Activated CD4-positive, CD25-positive, alpha-beta regulatory T cell treated with anti-CD3 and anti-CD28 coated beads, Interleukin-2, amount 50 U/mL, for 16 hours (primary cell): ENCODE measurements at places on chromosomes 3 and 15.

DNA sequence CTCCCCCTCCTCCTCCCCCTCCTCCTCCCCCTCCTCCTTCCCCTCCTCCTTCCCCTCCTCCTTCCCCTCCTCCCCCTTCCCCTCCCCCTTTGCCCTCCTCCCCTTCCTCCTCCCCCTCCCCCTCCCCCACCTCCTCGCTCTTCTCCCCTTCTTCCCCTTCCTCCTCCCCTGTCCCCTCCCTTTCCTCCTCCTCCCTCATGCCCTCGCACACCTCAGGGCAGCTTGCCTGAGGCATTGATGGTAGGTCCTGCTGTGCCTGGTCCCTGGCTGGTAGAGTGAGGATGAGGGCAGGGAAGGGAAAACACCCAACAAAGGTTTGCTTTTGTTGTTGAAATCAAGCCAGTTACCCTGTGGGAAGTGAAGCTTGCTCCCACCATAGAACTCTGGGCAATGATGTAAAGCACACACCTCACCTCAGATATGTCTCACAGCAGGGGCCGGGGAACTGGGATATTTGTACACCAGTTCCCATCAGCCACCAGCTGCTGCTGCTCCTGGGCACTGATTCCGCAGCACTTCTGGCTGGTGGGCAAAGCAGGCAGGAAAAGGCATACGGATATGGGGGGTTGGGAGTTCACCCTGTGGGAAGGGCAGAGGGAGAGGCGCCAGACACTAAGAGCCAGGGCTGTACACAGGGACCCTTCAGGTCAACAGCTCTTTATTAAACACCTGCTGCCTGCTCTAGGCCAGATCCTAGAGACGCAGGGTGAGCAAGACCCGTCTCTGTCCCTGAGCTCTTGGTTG lies 13.8 kb downstream of the ISG20 start:
- DNase-seq, result no peak

- no peak for DNase-seq
Measured at GRCh38 chr3:71621825-71622537, 38.5 kb upstream of the FOXP1 start.

- DNase-seq, result no peak
Measured at GRCh38 chr3:67016522-67017080, 18.5 kb downstream of the KBTBD8 start.

DNA sequence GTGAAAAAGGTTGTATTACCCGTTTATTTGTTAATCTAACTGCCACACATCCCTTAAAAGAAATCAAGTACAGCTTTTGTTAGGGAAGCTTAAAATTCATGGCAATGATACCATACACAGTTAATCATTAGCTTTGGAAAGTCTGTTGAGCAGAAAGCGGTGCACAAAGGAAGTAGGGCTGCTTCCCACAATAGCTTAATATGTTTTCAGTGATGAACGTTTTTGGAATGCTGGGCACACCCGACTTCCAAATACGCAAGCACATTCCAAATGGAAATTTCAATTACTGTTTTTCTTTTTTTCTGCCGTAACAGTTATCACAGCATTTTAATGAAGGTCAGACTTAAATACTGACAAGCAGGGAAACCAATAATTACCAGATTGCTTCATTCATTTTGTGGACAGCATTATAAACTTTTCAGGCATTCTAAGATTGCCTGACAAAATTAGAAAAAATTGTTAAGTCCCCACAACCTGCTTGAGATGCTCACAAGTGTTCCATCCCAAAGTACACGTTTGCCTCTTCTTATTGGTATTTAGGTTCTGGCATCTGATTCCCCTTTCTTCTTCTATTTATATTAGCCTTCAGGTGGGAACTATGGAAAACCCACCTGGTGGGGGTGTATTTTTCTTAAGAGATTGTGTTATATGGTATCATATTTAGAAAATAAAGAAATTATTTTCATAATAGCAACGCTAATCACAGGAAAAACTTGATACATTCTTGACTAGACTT lies 1.1 kb upstream of the ECT2 start:
- DNase-seq, result no peak

GRCh38 chr15:39721893-39722292 lies 60.7 kb downstream of the FSIP1 start:
- no peak for DNase-seq

DNA sequence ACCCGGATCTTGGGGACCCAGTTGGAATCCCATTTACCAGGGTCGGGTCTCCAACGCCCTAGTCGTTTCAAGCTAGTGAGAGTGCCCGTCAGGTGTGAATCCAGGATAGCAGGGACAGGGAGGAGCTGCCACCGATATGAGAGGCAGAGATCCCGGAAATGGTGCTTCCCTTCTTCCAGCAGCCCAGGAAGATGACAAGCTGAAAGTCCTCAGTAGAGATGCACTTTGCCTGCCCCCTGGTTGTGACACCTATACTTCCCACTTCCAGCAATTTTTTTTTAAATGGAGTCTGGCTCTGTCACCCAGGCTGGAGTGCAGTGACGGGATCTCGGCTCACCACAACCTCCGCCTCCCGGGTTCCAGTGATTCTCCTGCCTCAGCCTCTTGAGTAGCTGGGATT lies 503.0 kb downstream of the NTRK3 start:
- no peak for DNase-seq

DNA sequence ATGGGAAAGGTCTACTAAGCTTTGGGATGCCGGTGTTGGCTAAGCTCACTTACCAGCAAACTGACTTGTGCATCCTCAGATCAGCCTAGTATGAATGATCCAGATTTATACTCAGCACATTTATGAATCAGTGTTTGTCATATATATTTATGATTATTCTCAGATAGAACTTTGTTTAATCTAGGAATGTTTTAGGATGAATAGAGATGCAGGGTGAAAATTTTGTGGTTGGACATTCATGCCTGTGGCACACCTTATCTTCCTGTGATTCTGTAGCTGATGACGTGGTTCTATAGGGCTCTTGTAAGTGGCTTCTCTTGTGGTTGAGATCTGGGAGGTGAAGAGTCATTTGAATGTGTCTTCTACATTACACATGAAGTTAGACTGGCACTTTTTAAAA lies 11.4 kb downstream of the CDIN1 start:
- DNase-seq, result no peak

DNA sequence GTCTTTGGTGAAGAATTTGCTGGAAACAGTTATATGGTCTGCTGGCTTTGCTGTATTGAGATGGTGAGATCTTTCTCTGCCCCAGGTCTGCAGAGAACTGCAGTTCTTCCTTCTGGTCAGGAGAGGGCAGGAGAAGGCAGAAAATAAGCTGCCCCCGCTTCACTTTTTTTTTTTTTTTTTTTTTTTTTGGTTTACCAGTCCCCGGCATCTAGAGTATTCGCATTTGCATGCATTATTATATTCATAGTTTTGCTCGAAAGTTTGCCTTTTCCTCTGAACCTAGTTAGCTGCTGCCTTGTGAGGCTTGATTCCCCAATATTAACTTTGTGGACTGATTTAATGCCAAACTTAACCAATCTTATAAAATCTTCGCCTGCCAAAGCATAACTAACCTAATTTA lies 10.6 kb upstream of the PARL start:
- DNase-seq, result peak; percentile 11

DNA sequence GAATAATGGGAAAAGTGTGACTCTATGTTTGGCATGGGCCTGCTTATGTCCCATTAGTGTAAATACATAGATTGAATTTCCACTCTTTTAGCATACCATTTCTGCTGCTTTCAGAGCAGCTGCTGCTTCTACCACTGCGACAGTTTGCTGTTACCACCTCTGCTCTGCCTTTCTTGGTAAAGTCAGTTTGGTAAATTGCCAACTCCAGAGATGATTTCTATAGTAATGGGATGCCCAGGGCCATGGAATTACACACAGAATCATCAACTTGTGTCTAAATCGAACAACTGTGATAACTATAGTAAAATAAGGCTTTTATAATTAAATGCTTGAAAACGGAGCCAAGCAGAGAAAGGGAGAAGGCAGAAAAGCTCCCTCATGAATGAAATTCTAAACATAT lies 168.4 kb upstream of the VEPH1 start:
- DNase-seq, result no peak

GRCh38 chr15:29131840-29132420 lies 137.7 kb downstream of the NSMCE3 start:
- DNase-seq, result no peak

GRCh38 chr3:59518283-59519055 lies 468.6 kb upstream of the CFAP20DC start:
- no peak for DNase-seq

- DNase-seq, result no peak
Measured at GRCh38 chr3:45599424-45599886, 4.9 kb downstream of the LIMD1 start.

DNA sequence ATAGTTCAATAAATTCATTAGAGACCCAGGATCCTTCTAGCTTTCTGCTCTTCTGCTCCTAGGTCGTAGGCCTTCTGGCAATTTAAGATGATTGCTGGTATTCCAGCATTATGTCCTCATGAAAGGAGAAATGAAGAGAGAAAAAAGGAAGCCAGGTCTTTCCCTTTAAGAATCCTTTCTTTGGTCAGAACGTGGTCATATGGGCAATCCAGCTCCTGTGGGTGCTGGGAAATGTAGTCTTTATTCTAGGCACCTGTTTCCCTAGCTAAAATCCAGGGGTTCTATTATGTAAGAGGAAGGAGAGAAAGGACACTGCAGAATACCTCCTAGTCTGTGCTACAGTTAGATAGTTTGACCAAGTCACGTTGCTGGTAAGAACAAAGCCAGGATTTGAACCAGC lies 35.5 kb upstream of the NR1I2 start:
- no peak for DNase-seq

DNA sequence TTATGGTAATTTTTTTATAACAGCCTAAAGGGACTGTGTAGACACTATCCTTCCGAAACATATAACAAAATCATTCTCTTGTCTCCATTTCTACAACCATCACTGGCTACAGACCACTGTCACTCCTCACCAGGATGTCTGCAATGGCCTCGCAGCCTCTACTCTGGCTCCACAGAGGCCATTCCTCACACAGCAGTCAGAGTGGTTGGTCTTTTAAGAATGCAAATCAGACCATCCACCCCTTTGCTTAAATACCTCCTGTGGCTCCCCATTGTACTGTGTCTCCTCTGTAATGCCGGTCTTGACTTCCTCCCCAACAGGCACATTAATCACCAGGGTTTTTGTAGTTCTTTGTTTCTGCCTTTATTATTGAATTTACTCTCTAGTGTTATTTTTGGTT lies 344.8 kb downstream of the ERC2 start:
- no peak for DNase-seq

DNA sequence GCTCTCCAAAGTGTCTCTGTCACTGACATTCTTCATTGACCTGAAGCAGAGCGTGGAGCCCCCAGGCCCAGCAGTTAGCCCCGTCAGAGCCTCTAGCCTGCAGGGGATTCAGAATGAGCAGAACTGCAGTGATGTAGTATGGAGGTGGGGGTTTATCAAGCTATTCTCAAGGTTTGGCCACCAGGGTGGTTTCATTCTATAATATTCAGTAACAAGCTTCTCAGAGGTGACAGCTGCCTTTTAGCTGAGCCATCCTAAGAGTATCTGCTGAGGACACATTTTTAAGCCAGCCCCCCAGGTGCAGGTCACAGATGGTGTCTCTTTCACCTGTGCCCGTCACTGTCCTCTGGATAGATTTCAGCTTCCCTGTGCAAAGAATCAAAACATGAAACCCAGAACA lies 31.9 kb downstream of the CMTM7 start:
- no peak for DNase-seq

- DNase-seq, result no peak
Measured at GRCh38 chr3:8709801-8710507, 23.6 kb upstream of the CAV3 start.

DNA sequence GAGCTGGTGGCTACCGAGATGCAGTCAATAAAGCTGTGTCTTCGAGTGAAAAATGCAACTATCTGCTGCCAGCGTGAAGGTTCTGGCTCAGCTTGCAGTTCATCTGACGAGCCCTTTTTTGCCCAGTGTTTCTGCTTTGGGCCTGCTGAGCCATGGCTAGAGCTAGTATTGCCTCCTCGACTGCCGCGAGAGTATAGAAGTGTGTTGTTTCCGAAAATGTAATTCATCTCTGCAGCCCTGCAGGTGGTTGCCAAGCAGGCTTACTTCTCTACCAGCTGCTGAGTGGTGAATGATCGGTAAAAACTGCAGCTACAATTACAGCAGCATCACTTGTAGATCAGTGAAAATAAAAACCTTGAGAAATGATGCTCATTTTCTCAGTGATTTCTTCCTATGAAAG lies 114.8 kb downstream of the DLG1 start:
- no peak for DNase-seq

DNA sequence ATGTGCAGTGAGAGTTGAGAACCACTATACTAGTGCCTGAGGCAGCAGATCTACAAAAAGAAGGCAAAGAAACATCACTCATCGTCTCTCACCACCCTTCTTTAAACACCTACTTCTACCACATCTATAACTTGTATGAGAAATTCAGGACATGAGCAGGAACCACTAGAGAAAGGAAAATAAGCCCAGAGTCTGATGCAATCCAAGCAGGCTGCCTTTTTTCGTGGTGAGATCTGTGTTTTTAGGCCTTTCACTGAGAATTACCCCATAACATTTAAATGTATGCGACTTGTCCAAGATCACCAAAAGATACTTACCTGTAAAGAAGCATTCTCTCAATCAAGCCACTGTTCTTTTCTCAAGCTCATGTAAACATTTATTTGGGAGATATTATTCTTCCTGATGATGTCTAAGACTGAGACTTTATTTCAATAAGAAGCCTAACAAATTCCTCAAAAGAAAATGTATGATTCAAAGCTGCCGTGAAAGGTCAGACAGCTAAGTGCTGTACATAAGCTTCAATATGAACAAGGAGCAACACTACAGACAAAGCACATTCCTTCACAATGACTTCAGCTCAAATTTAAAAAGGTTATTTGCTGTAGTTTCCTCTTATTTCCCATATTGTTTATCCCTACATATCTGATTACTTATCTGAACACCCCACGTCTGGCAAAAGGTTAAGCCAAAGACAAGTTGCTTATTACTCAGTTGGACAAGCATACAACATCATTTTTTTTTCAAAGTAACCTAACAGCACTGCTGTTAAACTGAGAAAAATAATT lies 16.5 kb downstream of the SPICE1 start:
- no peak for DNase-seq

- no peak for DNase-seq
Measured at GRCh38 chr15:73308305-73308704, 60.5 kb downstream of the HCN4 start.

- DNase-seq, result no peak
Measured at GRCh38 chr3:129475863-129476262, 35.8 kb downstream of the IFT122 start.

GRCh38 chr3:56052188-56052587 lies 416.1 kb downstream of the ERC2 start:
- DNase-seq, result no peak

- no peak for DNase-seq
Measured at GRCh38 chr15:77944002-77944867, 133.3 kb downstream of the TBC1D2B start.

- DNase-seq, result no peak
Measured at GRCh38 chr15:85036716-85037115, 55.1 kb downstream of the PDE8A start.
